Panc1 (cell line): ENCODE measurements at places on chromosomes 7 and 10. TPM values are rescaled to one million over a fixed set of nuclear protein-coding genes. Genes with fewer than 3 reads are reported as not detected.

MYL10 gene
- total RNA-seq, result not detected

CALHM3 gene
- not detected for total RNA-seq

ZNF117 gene
- total RNA-seq, result 8.0 TPM

HYAL4 gene
- not detected for total RNA-seq

CYP26C1 gene
- 1.1 TPM for total RNA-seq

GRCh38 chr10:7662522-7662921, 4.2 kb downstream of the ITIH5 start:
- DNase-seq, result no peak

GRCh38 chr7:150973571-150974451, 4.3 kb downstream of the KCNH2 start:
- DNase-seq, result no peak

- no peak for DNase-seq
Measured at GRCh38 chr7:143285470-143285778, 666 bp downstream of the TMEM139 start.

DNA sequence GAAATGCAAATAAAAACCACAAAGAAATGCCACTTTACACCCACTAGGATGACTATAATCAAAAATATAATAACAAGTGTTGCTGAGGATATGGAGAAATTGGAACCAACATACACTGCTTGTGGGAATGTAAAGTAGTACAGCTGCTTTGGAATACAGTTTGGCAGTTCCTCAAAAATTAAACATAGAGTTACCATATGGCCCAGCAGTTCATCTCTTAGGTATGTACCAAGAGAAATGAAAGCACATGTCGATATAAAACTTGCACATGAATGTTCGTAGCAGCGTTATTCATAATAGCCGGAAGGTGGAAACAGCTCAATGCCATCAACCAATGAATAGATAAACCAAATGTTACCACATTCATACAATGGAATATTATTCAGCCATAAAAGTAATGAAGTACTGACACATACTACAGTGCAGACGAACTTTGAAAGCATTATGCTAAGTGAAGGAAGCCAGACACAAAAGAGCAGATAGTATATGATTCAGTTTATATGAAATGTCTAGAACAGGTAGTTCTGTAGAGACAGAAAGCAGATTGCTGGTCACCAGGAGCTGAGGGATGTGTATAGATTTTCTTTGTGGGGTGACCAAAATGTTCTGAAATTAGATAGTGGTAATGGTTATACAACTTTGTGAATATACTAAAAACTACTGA, 12.4 kb downstream of the BCAP29 start:
- DNase-seq, result no peak

GRCh38 chr7:55150709-55151451, 132.1 kb downstream of the EGFR start:
- DNase-seq, result no peak

- no peak for DNase-seq
Measured at GRCh38 chr10:114613237-114613979, 44.7 kb downstream of the ABLIM1 start.

DNA sequence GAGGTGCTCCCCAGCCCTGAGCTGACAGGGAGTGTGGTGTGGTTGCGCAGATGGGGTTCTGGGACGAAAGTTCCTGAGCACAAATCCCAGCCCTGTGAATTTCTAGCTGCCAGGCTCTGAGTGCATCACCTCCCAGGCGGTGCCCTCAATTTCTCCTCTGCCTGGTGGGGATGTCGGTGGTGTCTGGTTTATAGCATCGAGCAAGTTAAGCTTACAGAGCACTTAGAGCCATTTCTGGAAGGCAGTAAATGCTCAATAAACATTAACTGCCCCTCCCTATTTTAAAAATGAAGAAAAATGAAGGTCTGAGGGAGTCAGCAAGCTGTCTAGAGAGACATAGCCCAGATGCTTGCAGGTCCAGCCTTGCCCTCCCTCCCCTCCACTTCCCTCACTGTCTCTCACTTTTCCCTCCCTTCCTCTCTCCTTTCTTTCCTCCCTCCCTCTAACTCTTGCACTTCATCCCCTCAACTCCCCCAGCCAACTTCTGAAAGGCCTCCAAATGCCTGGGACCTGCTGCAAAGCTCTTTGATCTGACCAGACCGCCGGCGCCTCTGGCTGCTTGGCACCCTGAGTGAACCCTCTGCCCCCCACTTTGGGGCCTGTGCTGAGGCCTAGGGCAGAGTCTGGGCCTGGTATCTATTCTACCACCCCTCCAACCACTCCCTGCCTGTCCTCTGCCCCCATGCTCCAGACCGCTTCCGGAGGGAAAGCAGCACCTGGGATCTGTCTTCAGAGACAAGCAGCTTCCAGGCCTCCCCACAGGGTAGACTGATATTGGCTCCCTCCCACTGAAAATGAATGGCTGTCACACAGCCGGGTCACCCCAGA, 438.3 kb downstream of the RPS24 start:
- no peak for DNase-seq
